ENCODE measurements at places on chromosomes 7 and 10. TPM values are rescaled to one million over a fixed set of nuclear protein-coding genes. Genes with fewer than 3 reads are reported as not detected.

The NPSR1 gene
- total RNA-seq, result not detected

DNA sequence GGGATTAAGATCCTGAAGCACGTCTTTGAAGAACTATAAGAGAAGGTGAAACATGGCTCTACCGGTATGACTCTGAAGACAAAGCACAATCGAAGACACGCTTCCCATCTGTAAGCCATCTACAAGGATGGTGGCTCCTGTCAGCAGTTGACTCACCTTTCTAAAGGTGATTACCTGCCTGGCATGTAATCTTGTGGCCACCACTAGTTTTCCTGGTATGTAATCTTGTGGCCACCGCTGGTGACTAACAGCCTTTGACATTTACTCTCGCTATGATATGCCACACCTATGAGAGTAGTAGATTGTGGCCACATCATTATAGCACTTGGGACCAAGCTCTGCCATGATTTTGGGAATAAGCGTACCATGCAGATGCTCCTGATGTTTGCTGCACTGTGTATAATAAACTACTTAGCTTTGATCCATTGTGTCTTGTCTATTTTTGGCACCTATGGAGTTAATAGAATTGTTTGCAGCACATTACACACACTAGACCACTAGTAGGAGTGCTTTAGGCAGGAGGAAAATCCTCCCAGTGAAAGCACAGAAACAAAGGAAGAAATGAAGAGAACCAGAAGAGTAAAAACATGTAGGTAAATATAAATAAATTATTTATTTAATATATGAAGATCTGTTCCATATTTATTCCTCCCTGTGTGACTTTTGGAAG is 59.8 kb downstream of the VAX1 start:
- no peak for DNase-seq
- no peak overlapping the region for H3K4me3 ChIP-seq
- H3K36me3 ChIP-seq, result no peaks in the 10 kb centered on the region
- H3K4me1 ChIP-seq, result no peaks in the 10 kb centered on the region
- no peak overlapping the region for H3K27ac ChIP-seq
- H3K27me3 ChIP-seq, result no peaks in the 10 kb centered on the region

DNA sequence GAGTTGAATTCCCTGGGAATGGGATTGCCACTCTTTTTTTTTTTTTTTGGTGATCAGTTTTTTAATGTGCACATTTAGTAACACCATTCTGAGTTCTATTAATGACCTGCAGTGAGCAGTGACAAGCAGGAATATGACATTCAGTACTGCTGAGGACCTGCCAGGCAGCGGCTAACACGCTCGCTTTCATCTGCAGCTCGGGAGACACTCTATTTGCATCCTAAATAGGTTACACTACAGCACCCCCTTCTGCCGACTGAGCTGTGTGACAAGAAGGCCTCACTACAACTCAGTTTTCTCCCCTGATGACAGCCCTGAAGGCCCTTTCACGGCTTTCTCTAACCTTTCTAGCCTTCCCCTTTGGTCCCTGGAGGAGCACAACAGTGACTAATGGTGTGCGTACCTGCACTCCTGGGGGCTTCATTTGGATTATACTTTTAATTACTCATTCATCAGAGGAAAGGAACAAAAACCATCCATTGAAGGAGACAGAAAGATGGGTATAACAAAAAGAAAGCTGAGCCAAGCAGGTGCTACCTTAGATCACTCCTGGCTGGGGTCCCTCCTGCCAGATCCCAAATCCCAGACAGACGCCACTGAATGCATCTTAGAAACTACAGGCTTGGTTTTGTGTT is 872.4 kb downstream of the LRMDA start:
- H3K4me1 ChIP-seq, result peaks cover 3% of the 10 kb centered on the region
- H3K27ac ChIP-seq, result peak overlapping the region; percentile 15

GRCh38 chr10:72728462-72728861 is 36.5 kb downstream of the MCU start:
- no peak for DNase-seq
- peaks cover 19% of the 10 kb centered on the region for H3K4me1 ChIP-seq
- no peaks in the 10 kb centered on the region for H3K36me3 ChIP-seq
- H3K4me3 ChIP-seq, result no peak overlapping the region
- no peak overlapping the region for H3K27ac ChIP-seq

DNA sequence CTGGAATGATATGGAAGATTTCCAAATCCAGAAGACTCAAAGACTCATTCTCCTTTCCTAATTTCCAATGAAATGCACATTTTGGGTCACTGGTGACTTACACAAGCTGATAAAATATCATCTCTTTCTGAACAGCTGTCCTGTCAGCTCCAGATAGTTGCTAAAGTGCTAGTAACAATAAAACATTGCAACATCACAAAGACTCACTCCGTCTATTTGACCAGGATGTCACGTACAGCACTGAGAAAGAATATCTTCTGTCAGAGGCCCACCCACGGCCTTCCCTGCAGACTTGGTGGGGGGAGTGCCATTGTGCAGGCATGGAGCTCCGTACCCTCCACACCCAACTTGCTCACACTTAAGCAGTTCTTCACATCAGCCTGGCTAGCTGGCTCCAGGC is 78.9 kb upstream of the EGR2 start:
- H3K27me3 ChIP-seq, result no peaks in the 10 kb centered on the region
- no peaks in the 10 kb centered on the region for H3K36me3 ChIP-seq
- no peaks in the 10 kb centered on the region for H3K4me1 ChIP-seq
- no peak overlapping the region for H3K27ac ChIP-seq

DNA sequence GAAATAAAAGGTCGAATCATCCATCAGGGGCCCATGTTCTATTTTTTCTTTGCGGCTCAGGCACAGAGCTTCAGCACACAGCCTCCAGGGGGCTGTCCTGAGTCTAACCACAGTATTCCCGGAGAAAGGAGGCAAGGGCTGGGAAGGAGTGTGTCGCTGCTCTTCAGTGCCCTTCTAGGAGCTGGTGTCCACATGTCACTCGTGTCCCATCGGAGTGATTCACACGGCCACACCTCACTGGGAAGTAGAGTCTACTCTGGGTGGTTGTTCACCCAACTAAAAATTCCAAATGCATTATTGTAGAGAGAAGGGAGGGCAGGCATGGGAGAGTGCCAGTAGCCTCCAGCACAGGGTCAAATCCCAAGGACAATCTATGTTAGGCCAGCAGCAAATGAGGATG is 114.8 kb upstream of the LANCL2 start:
- no peaks in the 10 kb centered on the region for H3K36me3 ChIP-seq
- no peaks in the 10 kb centered on the region for H3K27me3 ChIP-seq

The SMO gene
- total RNA-seq, result 8.7 TPM

DNA sequence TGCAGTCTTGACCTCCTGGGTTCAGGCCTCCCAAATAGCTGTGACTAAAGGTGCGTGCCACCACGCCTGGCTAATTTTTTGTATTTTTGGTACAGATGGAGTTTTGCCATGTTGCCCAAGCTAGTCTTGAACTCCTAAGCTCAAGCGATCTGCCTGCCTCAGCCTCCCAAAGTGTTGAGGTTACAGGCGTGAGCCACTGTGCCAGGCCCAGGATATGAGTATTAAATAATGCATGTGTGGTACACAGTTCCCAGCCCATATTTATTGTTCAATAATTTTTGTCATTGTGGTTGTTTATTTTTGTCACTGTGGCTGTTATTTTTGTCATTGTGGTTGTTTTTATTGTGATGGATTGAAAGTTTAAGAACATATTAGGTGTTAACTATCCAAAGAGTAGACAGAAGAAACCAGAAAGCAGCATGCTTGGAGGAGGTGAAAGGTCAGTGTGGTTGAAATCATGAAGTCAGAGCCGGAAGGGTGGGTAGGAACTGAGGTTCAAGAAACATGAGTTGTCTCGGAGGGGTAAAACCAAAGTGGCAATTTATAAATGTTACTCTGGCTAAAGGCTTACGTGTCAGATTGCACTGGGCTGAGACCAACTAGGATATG is 45.0 kb downstream of the MRC1 start:
- no peak for DNase-seq
- no peak overlapping the region for H3K27ac ChIP-seq
- H3K36me3 ChIP-seq, result no peaks in the 10 kb centered on the region
- H3K4me1 ChIP-seq, result no peaks in the 10 kb centered on the region
- H3K4me3 ChIP-seq, result no peak overlapping the region
- H3K27me3 ChIP-seq, result no peaks in the 10 kb centered on the region

- no peaks in the 10 kb centered on the region for H3K27me3 ChIP-seq
- H3K27ac ChIP-seq, result peak overlapping the region; percentile 98
- H3K4me3 ChIP-seq, result peak overlapping the region; percentile 92
- DNase-seq, result no peak
- no peaks in the 10 kb centered on the region for H3K36me3 ChIP-seq
- H3K4me1 ChIP-seq, result peaks cover 24% of the 10 kb centered on the region
Measured at GRCh38 chr10:1054684-1055083, 1.5 kb upstream of the WDR37 start.

The PSD gene
- not detected for total RNA-seq
